ENCODE measurements at places on chromosomes 12 and 14.

GRCh38 chr12:65665817-65666216 lies 158.5 kb upstream of the HMGA2 start:
- DNase-seq, result no peak

DNA sequence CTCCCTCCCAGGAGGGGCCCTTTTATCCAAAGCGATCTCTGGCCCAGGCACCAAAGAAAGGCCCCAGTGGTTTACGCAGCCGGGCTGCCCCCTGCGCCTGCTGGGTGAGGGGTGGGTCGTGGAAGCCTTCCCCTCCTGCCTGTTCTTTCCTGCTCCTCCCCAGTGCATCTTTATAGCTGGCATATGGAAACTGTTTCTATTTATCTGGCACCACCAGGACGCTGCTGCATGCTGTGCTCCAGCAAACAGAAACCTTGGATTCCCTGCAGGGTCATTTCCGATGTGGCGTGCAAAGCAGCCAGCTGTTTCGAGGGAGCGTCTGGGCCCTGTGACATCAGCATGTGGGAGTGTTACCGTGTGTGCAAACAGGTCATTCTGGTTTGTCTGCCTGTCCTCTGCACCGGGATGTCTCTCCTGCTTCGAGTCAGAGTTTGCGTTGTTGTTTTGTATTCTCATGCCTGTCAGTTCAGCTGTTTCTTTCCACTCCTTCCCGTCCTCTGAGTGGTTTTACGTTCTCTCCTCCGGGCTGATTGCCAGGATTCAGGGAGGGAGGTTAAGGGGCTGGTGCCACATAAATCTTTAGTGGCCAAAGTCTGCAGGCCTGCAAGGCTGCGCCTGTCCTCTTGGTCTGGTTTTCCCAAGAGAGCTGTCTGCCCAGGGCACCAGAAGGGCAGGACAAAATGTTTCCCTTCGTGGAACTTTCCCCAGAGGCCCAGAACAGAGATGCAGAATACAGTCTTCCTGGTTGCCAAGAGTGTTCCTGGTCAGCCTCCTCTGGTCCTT lies 24.6 kb downstream of the TPCN1 start:
- DNase-seq, result peak; percentile 76

DNA sequence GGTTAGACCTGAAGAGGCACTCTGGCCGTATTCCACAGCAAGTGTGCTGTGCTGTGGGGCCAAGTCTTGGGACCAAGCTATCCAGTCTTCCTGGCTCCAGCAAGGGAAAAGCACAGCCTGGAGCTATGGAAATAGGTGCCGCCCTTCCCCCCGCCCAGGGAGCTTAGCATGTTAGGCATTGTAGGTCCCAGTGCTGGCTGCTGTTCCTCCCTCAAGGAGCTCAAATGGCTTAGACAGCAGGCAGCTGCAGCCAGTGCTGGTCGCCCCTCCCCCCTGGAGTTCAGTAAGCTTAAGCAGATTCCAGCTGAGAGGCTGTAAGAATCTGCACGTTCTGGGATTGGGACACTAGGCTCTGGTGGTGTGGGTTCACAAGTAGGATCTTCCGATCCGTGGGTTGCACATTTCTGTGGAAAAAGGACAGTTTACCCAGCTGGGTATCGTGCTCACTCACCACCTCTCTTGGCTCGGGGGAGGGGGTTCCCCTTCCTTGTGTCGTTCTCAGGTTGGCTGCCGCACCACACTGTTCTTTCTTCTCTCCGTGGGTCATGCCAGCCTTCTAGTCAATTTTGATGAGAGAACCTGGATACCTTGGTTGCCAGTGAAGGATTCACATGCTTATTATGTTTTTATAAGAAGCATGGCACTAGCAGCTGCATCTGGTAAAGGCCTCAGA lies 127.3 kb downstream of the CNTN1 start:
- no peak for DNase-seq

DNA sequence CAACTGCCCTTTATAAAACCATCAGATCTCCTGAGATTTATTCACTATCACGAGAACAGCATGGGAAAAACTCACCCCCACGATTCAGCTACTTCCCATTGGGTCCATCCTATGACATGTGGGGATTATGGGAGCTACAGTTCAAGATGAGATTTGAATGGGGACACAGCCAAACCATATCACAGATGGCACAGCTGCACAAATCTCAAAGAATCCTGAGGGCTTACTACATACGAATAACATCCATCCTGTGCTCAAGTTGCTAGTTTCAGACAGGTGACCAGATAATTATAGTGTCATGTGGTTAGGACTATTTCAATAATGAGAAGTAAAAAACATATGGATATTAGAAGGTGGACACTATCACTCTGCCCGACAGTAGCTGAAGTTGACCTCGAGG lies 211.2 kb downstream of the NUAK1 start:
- DNase-seq, result no peak

Data from BJ (cell line).